ENCODE measurements at places on chromosomes 12 and 14.
A peak's percentile ranks its signal among the peaks of the same experiment; 100 is the strongest.

GRCh38 chr12:105841840-105842239, 296.9 kb downstream of the NUAK1 start:
- no peak for DNase-seq

GRCh38 chr12:42002563-42002962, 142.1 kb downstream of the GXYLT1 start:
- no peak for DNase-seq

GRCh38 chr12:47987411-47988072, 16.7 kb downstream of the COL2A1 start:
- DNase-seq: no peak

- no peak for DNase-seq
These were observed 21.8 kb downstream of the MGAT4C start for GRCh38 chr12:86234316-86234855.

GRCh38 chr14:88321692-88322503, 1.2 kb downstream of the KCNK10 start:
- no peak for DNase-seq

GRCh38 chr14:69612014-69612782, 802 bp downstream of the SUSD6 start:
- no peak for DNase-seq

- DNase-seq: no peak
These were observed 2.1 kb downstream of the BIN2 start for GRCh38 chr12:51321882-51322281.

DNA sequence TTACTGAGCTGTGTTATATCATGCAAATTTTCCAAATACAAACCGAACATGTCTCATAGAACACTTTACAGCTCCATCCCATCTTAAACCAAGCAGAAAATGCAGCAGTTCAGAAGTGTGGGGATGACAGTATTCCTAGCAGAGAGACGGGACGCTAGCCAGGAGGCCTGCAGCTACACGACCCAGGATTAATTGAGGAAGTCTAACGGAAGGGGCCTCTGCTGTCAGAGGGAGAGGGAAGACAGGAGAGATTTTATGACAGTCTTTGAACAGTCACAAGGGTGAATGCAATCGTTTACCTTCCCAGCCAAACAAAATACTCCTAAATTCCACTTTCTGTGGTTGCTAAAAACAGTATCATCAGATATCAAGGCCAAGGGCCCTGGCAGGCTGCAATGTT, 261.9 kb downstream of the TMEM132D start:
- no peak for DNase-seq

GRCh38 chr12:108341854-108342847, 3.0 kb upstream of the CMKLR1 start:
- DNase-seq: no peak

DNA sequence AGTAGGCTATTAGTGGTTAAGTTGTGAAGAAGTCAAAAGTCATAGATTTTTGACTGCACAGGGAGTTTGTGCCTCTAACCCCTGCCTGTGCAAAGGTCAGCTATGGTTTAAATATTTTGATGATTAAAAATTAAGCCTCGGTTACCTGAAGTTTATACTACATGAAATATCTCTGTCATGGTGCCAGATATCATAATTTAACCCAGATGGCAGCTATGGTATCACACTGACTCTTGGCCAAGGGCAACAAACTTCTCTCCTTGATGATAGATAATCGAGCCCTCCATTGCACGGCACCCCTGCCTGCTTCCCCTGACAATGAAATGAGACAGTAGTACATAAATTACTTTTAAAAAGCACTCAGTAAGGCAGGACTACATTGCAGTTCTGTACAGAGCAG, 80.8 kb downstream of the SLC35F4 start:
- no peak for DNase-seq

DNA sequence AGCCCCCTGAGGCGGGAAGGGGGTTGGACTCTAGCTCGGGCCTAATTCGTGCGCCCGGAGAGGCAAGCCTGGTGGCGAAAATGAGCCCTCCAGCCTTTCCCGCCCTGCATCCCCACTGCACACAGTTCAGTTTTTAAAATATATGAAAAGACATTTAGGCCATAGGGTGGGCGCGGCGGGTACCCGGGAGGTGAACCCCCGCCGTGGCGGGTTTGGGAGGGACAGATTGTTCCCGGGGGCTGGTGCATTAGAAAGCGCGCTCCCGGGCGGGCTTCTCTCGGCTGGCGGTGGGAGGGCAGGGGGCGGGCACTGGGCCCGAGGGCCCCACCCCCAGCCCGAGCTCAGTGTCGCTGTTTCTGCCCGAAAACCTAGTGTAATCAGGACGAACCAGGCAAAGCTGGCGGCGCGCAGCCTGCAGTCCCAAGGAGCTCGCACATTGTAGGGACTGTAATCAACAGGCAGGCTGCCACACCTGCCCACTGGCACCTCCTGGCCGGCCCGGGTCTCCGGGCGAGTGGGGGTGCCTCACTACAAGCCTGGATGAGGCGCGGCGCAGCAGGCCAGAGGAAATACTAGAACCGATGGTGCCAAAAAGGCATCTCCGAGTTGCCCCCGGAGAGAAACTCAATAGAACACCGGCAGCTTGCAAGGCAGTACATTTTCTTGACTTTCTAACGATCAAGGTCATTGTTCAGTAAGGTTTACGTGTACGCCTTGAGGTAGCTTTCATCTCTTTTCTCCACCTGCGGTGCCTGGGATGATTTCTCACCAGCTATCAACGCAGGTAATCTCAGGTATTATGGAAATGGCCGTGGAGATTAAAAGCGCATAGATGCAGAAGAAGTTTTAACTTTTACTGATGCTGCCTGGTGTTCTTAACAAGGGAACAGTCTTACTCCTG, 764 bp upstream of the SPTB start:
- DNase-seq: no peak

GRCh38 chr12:30985814-30986452, 59.4 kb downstream of the TSPAN11 start:
- no peak for DNase-seq

- DNase-seq: no peak
These were observed 43.0 kb downstream of the CCNK start for GRCh38 chr14:99524091-99524661.

DNA sequence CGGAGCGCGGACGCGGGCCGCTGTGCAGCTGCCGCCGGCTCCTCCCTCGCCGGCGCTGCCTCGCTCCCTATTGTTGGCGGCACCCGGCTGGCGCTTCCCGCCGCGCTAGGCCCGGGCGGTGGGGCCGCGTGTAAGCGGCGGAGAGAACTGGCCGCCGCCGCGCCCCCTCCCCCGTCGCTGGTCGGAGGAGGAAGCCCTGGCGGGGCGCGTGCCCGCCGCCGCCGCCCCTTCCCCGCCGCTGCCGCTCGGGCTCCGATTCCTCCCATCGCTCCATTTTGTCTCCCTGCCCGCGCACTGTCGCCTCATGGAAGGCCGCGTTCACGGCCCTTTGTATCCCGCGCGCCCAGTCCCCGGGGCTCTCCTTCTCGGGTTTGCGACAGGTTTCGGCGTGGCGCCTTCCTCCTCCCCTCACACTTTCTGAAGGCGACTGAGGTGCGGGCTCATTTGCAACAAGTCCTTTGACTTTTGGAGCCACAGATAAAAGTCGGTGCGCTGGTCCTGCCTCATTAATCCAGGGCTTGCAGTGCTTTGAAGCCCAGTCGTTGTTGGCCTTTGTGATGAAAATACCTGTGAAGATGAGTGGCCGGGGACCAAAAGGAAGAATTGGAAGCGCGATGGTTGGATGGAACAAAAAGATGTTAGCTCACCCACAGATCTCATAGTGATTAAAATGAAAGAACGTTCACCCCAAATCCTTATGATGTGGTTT, 707 bp downstream of the CPSF6 start:
- DNase-seq: peak; percentile 19

DNA sequence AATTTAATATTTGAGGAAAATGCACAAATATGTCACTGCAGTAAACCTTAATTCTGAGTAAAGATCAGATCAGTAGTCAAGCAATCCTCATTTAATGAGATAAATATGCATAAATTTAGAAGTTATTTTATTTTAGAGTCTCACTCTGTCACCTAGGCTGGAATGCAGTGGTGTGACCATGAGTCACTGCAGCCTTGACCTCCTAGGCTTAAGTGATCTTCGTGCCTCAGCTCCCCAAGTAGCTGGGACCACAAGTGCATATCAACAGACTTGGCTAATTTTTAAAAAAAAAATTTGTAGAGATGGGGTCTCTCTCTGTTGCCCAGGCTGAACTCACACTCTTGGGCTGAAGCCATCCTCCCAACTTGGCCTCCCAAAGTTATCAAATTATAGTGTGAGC, 41.3 kb downstream of the LMO3 start:
- no peak for DNase-seq

- DNase-seq: peak; percentile 72
These were observed 12.4 kb downstream of the LUM start for GRCh38 chr12:91098941-91099340.

DNA sequence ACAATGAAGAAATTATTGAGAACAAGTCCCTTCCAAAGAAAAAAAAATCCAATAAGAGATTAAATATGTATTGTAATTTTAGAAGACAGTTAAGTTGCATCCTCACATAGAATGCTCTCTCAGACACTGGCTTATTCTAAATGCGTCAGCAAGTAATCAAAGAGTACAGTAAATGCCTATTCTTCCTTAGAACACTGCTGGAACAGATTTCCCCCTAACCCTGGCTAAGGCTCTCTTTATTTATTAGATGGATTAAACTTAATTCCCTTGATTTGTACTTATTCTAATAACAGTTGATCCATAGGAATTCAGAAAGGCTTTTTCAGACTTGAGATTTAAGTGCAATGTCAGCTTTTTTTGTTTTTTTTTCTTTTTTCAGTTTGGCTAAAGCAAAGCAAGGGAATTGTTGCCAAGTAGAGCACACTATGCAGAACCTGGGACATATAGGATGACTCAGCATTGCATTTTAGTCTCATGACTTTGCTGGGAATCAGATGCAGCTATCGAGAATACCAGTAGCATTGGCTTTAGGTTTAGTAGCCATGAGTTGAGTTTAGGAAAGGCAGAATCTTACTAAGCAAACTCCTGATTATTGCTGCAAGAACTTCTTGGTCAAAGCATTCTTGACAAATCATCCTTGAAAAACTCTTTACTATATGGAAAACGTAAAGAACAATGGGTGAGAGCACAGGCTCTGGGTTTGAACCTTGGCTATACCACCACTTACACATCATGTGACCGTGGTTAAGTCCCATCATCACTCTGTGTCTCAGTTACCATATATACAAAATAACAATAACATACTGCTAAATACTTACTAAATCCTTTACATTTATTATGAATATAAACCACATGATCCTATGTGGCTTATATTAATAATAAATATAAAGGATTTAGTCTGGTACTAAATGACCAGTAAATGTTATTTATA, 26.7 kb downstream of the MED21 start:
- DNase-seq: peak; percentile 29

DNA sequence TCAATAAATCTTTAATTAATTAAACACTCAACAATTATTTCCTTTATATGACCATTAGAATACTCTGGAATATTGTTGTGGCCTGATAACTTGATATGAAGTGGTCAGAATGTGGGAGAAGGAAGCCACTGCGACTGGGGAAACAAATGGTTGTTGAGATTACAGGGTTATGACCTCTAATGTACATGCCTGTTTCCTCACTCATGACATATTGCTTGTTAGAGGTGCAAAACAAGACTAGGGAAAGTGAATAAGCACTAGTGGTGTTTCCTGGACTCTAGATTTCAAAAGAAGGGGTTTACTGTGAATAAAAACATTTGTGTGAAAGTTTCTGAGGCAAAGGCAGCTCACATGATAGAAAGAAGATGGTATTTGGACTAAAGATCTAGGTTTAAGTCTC, 53.3 kb downstream of the STAB2 start:
- DNase-seq: no peak

DNA sequence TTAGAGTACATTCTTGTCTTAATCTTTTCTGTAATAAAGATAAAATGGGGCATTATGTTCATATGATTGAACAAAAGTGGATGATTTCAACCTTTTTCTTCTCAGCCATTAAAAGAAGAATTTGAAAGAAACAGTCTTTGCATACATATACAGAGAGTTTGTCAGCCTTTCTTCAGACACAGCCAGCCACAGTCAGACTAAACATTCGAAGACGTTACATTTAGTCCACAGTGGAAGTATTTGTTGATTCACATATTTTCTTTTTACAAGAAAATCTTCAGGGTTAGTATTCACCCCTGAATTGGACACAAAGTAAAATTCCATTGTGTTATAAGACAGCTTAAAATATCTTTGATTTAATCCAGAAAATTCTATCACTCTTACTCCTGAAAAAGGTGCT, 36.2 kb downstream of the ETV6 start:
- DNase-seq: no peak

DNA sequence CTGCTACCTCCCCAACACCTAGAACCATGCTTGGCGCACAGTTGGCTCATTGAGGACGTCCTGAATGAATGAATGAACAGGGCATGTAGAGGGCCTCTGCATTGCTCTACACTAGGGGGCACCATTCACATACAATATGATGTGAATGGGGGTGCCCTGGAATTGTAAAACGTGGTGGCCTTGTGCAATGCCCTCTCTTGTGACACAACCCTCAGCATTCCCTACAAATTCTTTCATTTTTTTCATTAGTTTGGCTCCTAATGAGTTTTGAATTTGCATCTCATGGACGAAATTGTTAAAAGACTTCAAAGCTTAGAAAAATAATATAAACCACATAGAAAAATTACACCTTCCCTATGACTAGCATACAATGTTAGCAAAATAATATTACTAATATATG, 2.3 kb upstream of the DIO2 start:
- peak; percentile 47 for DNase-seq

DNA sequence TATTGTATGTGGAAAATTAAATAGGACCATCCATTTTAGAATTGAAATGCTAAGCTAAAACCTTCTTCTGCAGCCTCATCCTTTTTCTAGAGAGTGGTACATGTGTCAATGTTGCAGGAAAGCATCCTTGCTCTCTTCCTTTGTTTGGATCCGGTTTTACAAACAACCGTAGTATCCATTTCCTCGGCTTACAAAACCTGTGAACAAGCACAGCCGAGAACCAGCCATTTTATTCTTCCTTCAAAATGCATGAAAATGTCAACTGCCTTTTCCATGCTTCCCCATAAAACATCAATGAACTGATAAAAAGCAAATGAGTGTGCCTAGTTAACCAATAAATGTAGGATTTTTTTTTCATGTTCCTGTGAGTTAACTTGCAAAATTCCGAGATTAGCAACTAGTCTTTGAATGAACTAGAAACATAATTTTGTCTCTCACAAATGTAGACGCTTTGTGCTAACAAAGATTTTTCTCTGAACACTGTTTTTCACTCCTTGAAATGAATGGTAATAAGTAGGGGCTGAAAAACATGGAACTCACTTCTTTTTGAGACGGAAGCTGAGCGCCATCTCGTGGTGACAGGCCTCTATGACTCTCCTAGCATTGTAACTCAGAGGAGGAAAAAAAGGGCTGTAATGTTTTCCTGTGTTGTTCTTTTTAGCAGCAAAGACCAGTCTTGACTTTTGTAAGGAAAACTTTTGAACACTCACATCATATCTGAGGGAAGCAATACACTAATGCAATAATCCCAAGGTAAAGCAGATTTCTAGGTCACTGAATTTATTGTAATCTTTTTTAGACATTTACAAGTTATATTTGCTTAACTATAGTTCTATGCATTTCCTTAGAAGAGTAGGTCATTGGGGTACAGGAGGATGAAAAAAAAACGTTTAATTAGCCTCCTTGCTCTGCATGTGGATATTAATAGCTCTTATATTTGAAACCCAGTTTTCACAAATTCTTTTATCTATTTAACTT, 157.4 kb upstream of the FOXG1 start:
- DNase-seq: peak; percentile 56

Measured in HS-27A (cell line).